ENCODE measurements at places on chromosomes 2 and 18. TPM values are rescaled to one million over a fixed set of nuclear protein-coding genes. Genes with fewer than 3 reads are reported as not detected.

The KLHL14 gene
- not detected for total RNA-seq

The EGR4 gene
- total RNA-seq, result 0.46 TPM

The UGT1A6 gene
- total RNA-seq, result not detected

DNA sequence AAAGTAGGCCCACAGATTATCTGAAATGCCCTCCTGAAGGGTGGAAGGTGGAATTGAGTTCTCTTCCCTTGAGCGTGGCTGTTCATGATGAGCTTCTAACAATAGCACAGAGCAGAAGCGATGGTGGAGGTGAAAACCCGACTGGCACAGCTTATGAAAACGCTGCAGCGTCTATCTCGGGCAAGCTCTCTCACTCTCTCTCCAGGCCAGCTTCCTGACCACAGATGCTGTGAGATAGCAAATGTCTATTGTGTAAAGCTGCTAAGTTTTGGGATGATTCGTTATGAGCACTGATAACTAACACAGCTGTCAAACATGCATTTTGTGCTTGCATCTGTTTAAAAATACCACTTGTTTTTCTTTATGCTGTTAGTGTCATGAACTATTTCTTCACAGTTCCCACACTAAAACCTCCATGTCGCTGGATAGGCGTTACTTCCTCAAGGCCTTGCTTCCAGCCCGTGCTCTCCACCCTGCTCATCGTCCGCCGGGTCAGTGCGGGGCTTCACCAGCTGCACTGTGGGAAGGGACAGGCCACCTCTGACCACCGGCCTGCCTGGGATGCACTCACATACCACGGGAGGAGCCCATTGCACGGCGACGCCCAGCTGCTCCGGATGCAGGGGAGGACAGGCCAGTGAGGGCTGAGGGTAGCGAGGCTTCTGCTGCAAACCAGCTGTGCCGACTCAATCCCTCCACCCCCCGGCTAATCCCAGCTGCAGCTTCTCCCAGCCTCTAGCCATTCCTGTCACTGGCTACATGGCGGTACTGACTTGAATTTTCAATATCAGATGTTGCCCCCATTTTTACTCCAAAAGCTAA is 60.0 kb upstream of the OTOS start:
- no peaks in the 10 kb centered on the region for H3K36me3 ChIP-seq
- no peak overlapping the region for H3K4me3 ChIP-seq
- H3K4me1 ChIP-seq, result peaks cover 5% of the 10 kb centered on the region
- no peak for DNase-seq
- H3K27me3 ChIP-seq, result peaks cover 25% of the 10 kb centered on the region

GRCh38 chr2:86744152-86744551 is 24.1 kb downstream of the RMND5A start:
- no peaks in the 10 kb centered on the region for H3K27me3 ChIP-seq
- peaks cover 43% of the 10 kb centered on the region for H3K36me3 ChIP-seq
- H3K27ac ChIP-seq, result no peak overlapping the region
- no peak overlapping the region for H3K4me3 ChIP-seq
- peaks cover 22% of the 10 kb centered on the region for H3K4me1 ChIP-seq

The CDK15 gene
- not detected for total RNA-seq

The MAP3K19 gene
- not detected for total RNA-seq

DNA sequence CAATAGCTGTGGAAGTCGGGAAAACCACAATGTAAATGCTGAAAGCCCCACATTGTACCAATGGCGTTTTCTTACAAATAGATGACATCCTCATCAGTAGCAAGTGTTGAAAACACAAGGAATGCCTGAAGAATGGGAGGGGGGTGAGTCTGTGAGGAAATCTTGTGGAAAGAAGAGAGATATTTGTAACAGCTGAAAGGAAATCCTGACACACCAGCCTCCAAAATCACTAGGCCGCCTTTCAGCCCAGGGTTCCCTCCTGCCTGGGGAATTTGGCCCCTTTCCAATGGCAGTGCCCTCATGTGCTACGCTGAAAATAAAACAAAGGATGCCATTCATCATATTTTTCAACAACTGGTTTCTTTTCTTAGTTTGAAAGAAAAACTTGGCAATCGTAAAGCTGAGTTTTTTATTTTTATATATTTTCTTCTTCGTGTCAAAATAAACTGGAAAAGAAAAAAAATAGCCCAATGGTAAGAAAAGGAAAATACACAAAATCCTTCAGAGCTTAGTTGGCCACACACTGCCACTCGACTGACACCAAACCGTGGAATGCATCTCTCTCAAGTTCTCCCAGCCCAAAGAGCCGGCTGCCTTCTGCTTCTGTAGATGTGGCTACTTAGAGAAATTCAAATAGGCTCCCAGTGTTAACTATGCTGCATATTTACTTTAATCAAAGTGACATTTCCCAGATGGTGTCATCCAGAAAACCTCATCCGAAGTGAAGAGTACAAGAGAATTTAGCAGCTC is 52.0 kb downstream of the FTCDNL1 start:
- DNase-seq, result no peak
- H3K27ac ChIP-seq, result no peak overlapping the region
- H3K4me1 ChIP-seq, result no peaks in the 10 kb centered on the region
- H3K4me3 ChIP-seq, result no peak overlapping the region
- peaks cover 5% of the 10 kb centered on the region for H3K27me3 ChIP-seq
- H3K36me3 ChIP-seq, result no peaks in the 10 kb centered on the region

Data from activated T-helper 2 cell treated with anti-CD3 and anti-CD28 coated beads, Interferon-gamma antibody, Interleukin-2, Interleukin-4, amounts not matched to agents 10 μg/mL and 5 μg/mL and 100 μg/mL, durations not matched to agents 14 hours and 24 hours and 36 hours (primary cell).